Fibroblast of lung (primary cell): ENCODE measurements at places on chromosomes 7 and 10. TPM values are rescaled to one million over a fixed set of nuclear protein-coding genes. Genes with fewer than 3 reads are reported as not detected.
A peak's percentile ranks its signal among the peaks of the same experiment; 100 is the strongest.

The CFAP70 gene
- total RNA-seq: 1.0 and 1.3 TPM in 2 replicates

GRCh38 chr7:87151729-87152111 lies 533 bp upstream of the DMTF1 start:
- no peak for DNase-seq
- peaks cover 6% of the 10 kb centered on the region for H3K4me1 ChIP-seq
- peak overlapping the region; percentile 96 for H3K27ac ChIP-seq

- no peaks in the 10 kb centered on the region for H3K36me3 ChIP-seq
- DNase-seq: peak; percentile 12
- no peaks in the 10 kb centered on the region for H3K27me3 ChIP-seq
- peaks cover 33% of the 10 kb centered on the region for H3K4me1 ChIP-seq
- no peak overlapping the region for H3K27ac ChIP-seq
- no peak overlapping the region for H3K4me3 ChIP-seq
Observed at GRCh38 chr10:12702215-12702770, 299.2 kb downstream of the CCDC3 start.

DNA sequence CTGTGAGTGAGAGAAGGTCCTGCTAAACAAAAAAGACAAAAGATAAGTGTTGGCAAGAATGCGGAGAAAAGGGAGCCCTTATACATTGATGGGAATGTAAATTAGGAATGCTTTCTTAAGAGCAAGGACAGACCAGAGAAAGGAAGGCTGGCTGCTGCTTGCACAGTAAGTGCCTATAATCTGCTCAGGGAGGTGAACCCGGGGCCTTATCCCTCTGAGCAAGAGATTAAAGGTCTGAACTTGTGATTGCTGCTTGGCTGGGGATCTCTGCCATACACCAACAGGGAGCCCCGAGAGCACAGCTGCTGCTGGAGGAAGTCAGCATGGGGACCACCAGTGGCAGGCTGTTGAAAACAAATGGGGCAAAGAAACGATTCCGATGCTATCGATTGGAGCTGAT lies 32.0 kb upstream of the CRTAC1 start:
- H3K4me1 ChIP-seq: no peaks in the 10 kb centered on the region
- no peak overlapping the region for H3K27ac ChIP-seq
- DNase-seq: no peak
- H3K4me3 ChIP-seq: no peak overlapping the region

The NKX2-3 gene
- total RNA-seq: not detected in 2 replicates

- H3K27me3 ChIP-seq: no peaks in the 10 kb centered on the region
- peak; percentile 31 for DNase-seq
- no peaks in the 10 kb centered on the region for H3K4me1 ChIP-seq
Observed at GRCh38 chr7:117435475-117436043, 8.3 kb upstream of the ASZ1 start.

DNA sequence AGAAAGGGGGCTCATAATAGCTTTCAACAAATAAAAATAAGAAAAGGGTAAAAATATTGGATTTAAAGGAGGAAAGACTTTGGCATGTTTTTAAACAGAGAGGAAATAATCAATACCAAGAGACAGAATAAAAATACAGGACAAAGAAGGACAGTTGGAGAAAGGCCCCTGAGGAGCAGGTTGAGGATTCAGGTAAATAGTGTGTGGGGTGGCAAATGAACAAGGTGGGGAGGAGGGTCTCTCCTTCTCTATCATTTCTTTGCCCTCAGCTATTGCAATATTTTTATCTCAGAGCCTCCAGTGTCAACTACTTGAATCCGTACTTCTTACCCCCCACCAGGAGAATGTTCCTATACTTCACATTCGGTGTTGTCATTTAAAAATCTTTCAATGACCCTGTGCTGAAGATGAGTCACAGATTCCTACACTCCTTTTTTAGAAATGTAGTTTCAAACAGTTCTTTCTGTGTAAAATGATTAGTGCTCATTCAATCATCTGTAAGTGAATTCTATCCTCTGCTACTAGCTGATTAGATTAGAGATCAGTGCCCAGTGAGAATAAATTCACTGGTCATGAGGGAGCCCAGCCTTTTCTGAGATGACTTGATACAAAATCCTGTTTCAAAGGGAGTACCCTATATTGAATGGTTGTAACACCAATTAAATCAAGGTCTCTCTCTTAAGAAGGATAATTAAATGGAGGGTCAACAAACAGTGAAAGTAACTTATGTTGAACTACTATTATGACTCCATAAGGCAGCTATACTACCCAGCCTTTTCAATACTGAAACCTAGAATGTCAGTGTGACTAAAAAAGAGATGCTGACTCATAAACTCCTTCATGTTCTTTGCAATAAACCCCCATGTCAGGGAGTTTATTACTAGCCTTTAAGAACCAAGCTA lies 50.4 kb upstream of the WNT16 start:
- no peak overlapping the region for H3K4me3 ChIP-seq
- DNase-seq: peak; percentile 76
- H3K36me3 ChIP-seq: no peaks in the 10 kb centered on the region
- H3K27ac ChIP-seq: peak overlapping the region; percentile 18
- H3K4me1 ChIP-seq: peaks cover 6% of the 10 kb centered on the region

GRCh38 chr10:63757067-63757466 lies 235.9 kb downstream of the REEP3 start:
- H3K4me3 ChIP-seq: no peak overlapping the region
- no peaks in the 10 kb centered on the region for H3K27me3 ChIP-seq
- no peak for DNase-seq
- no peaks in the 10 kb centered on the region for H3K36me3 ChIP-seq
- H3K4me1 ChIP-seq: no peaks in the 10 kb centered on the region

DNA sequence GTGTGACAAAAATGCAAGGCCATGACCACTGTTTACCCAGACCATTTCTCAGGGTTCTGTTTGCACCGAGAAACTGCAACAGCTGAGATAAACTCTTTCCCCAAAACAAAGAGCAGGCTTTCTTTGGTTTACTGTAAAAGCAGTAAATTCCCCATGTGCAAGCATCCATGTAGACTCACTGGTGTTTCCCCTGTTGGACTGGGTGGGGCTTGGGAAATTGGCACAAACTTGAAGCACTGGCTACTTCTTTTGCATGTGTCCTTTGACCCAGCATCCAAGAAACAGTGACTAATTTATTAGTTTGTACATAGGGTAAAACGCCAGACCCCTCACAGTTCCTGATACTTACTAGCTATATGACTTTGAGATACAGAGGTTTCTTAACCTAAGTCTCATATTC lies 12.3 kb downstream of the IQUB start:
- H3K36me3 ChIP-seq: no peaks in the 10 kb centered on the region
- DNase-seq: no peak
- no peak overlapping the region for H3K27ac ChIP-seq
- H3K4me1 ChIP-seq: no peaks in the 10 kb centered on the region
- H3K27me3 ChIP-seq: no peaks in the 10 kb centered on the region

GRCh38 chr10:131663351-131663750 lies 237.5 kb upstream of the PPP2R2D start:
- no peak for DNase-seq
- H3K4me1 ChIP-seq: no peaks in the 10 kb centered on the region
- H3K27ac ChIP-seq: no peak overlapping the region
- no peak overlapping the region for H3K4me3 ChIP-seq
- no peaks in the 10 kb centered on the region for H3K36me3 ChIP-seq
- H3K27me3 ChIP-seq: no peaks in the 10 kb centered on the region

DNA sequence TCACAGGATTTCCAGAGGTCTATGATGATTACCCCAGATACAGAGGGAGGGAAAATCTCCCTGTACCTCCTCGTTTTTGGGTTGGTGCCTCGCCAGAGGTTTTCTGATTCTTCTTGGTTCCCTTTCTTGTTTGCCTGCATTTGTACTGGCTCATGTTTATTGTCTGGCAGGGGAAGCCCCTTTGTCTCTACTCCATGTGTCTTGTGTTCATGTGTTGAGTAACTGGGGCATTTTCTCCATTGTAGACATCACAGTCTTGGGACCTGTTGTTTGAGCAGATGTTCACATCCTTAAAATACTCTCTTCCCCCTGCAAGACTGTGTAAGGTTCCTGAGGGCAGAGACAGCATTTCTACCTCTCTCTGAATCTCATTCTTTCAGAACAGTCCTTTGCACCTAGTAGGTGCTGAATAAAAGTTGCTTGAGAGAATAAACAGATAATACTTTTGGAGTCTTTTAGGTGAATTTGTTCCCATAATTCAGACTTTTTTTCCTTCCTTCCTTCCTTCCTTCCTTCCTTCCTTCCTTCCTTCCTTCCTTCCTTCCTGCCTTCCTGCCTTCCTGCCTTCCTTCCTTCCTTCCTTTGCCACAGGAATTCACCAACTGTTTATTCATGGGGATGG lies 25.1 kb downstream of the CDK14 start:
- H3K27me3 ChIP-seq: no peaks in the 10 kb centered on the region
- no peaks in the 10 kb centered on the region for H3K36me3 ChIP-seq
- no peak overlapping the region for H3K27ac ChIP-seq
- H3K4me3 ChIP-seq: no peak overlapping the region
- no peak for DNase-seq

DNA sequence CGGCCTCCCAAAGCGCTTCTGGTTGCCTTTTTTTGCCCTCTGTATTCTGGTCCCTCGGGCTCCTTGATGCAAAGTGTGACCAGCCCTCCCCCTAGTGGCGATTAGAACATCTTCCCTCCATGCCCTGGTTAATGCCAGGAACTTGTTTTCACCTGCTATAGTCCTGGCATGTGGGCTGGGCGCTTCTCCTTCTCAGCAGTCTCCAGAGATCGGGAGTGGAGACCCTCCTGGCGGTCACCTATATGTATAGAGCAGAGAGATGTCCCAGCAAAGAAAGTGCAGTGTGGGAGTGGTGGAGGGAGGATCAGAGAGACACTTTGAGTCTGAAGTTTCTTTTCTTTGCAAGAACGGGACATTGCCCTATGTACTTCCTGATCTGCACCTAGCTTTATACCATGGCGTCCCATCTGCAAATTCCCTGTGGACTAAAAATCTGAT lies 264.1 kb downstream of the OTUD1 start:
- H3K36me3 ChIP-seq: no peaks in the 10 kb centered on the region
- peak; percentile 44 for DNase-seq
- no peak overlapping the region for H3K27ac ChIP-seq
- H3K4me3 ChIP-seq: no peak overlapping the region
- no peaks in the 10 kb centered on the region for H3K4me1 ChIP-seq
- no peaks in the 10 kb centered on the region for H3K27me3 ChIP-seq

DNA sequence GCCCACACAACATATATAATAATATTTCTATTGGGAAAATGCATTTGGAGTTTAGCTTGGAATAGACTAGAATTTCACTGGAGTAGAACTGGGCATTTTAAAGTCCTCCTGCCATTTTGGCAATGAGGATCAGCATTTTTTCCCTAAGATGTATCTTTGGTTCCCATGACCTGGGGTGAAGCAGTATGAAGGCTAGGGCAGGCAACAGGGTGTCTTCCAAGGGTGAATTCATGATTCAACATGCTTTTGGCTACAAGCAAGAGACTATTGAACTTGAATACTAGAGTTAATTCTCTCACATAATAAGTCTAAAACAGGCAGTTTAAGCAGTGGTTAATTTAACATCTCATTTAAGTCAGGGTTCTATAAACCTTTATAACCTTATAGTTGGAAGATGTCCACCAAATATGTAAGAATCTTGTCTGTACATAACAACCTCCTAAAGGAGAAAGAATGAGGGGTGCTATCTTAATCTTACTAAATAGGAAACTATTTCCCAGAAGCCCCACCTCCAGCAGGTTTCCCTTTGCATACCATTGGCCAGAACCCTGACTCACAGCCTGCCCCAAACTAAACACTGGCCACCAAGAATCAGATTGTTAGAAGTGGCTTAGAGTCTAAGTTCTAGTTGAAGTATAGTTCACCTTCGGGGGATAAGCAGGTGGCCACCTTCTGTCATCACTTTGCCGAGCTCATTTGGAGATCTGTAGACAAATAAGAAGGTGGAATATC lies 96.0 kb upstream of the PRPS1L1 start:
- H3K27me3 ChIP-seq: no peaks in the 10 kb centered on the region
- no peaks in the 10 kb centered on the region for H3K4me1 ChIP-seq
- H3K27ac ChIP-seq: no peak overlapping the region
- peak; percentile 19 for DNase-seq
- no peaks in the 10 kb centered on the region for H3K36me3 ChIP-seq
- H3K4me3 ChIP-seq: no peak overlapping the region

GRCh38 chr7:158087196-158087595 lies 500.4 kb downstream of the PTPRN2 start:
- no peak for DNase-seq
- H3K4me3 ChIP-seq: no peak overlapping the region
- H3K27ac ChIP-seq: no peak overlapping the region
- H3K36me3 ChIP-seq: no peaks in the 10 kb centered on the region
- no peaks in the 10 kb centered on the region for H3K4me1 ChIP-seq

DNA sequence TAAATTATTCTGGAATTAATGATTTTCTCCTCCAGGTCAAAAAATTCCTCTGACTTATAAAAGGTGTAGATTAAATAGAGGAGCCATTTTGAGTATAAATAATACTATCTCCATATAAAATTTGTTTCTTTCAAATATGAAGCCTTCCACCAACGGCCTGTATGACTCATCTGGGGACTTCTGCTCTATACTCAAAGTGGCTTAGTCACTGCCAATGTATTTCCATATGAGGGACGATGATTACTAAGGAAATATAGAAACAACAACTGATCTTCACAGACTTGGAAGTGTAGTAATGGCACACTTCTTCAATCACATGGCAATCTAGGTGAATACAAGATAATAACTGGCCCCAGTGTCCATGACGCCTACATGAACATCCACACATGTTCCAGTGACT lies 335.6 kb upstream of the HGF start:
- H3K36me3 ChIP-seq: no peaks in the 10 kb centered on the region
- no peaks in the 10 kb centered on the region for H3K27me3 ChIP-seq
- H3K27ac ChIP-seq: peak overlapping the region; percentile 32
- H3K4me1 ChIP-seq: no peaks in the 10 kb centered on the region

DNA sequence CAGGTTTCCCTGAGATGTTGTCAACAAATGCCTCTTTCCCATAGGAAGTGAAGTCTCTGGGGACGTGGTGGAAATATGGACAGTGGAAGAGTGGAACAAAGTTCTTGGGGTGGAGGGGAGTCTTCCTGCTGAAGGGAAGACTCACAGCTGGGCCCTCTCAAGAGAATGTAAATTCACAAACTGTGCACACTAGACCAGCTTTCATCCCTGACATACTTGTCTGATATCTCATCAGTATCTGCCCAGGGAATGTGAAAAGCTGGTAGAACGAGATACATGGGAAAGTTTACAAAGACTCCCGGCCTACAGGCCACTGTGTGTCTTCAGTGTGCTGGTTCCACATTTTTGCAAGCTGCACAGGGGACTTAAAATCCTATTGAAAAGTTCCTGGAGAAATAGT lies 16.7 kb upstream of the CCDC3 start:
- no peak for DNase-seq
- H3K27ac ChIP-seq: no peak overlapping the region
- no peak overlapping the region for H3K4me3 ChIP-seq
- H3K36me3 ChIP-seq: no peaks in the 10 kb centered on the region

The TRDMT1 gene
- 4.4 and 5.8 TPM in 2 replicates for total RNA-seq

GRCh38 chr10:32318476-32318896 lies 28.5 kb downstream of the EPC1 start:
- no peaks in the 10 kb centered on the region for H3K27me3 ChIP-seq
- no peaks in the 10 kb centered on the region for H3K36me3 ChIP-seq
- H3K4me1 ChIP-seq: peaks cover 5% of the 10 kb centered on the region
- no peak overlapping the region for H3K27ac ChIP-seq
- H3K4me3 ChIP-seq: no peak overlapping the region

GRCh38 chr10:80701706-80702105 lies 164.0 kb downstream of the SH2D4B start:
- no peaks in the 10 kb centered on the region for H3K4me1 ChIP-seq
- no peak for DNase-seq
- H3K36me3 ChIP-seq: no peaks in the 10 kb centered on the region
- H3K27me3 ChIP-seq: no peaks in the 10 kb centered on the region
- H3K27ac ChIP-seq: no peak overlapping the region
